Muscle of leg (tissue), 16 donors: ENCODE measurements at places on chromosomes 4 and X. TPM values are rescaled to one million over a fixed set of nuclear protein-coding genes. Genes with fewer than 3 reads are reported as not detected.

The SSX1 gene
- total RNA-seq = not detected

The CNKSR2 gene
- total RNA-seq = 3.8 TPM

The CTAG1B gene
- not detected for total RNA-seq

The SLC49A3 gene
- total RNA-seq = 2.9 TPM

The UGDH gene
- total RNA-seq = 37.5 TPM

The FABP2 gene
- total RNA-seq = not detected

The PRRG1 gene
- total RNA-seq = 12.1 TPM

The APELA gene
- 0.04 TPM for total RNA-seq

- H3K4me1 ChIP-seq = no peaks in the 10 kb centered on the region
- H3K27me3 ChIP-seq = no peaks in the 10 kb centered on the region
- H3K4me3 ChIP-seq = no peak overlapping the region
- no peak for DNase-seq
- no peak overlapping the region for H3K27ac ChIP-seq
These were observed 52.4 kb upstream of the APELA start for GRCh38 chr4:164824581-164824980.

- H3K4me3 ChIP-seq = no peak overlapping the region
- H3K36me3 ChIP-seq = no peaks in the 10 kb centered on the region
- DNase-seq = no peak
- no peaks in the 10 kb centered on the region for H3K27me3 ChIP-seq
- no peaks in the 10 kb centered on the region for H3K4me1 ChIP-seq
- no peak overlapping the region for H3K27ac ChIP-seq
These were observed 489.6 kb downstream of the STPG2 start for GRCh38 chr4:97653701-97654100.

DNA sequence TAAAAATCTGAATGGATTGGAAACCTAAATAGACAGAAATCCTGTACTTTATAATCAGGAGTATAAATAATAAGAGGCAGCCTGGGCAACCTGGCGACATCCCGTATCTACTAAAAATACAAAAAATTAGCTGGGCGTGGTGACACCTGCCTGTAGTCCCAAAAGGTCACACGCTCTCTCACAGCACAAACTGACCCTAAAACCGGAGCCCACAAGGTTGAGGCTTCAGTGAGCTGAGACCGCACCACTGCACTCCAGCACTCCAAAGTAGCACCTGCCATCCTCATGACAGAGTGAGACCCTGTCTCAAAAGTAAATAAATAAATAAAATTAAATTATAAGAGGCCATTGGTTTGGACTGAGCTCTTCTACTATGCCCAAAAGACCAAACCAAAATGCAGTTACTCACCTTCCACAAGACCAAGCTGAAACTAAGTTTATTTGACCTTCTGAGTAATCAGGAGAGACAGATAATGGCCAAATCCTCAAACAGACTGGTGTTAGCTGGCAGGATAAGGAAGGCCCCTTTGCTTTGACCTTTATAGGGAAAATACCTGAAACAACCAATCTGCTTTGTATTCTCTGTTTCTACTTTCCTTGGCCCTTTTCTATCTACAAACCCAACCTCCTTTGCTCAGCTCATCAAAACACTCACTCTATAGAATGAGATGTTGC, 3.2 kb upstream of the GRSF1 start:
- DNase-seq = no peak
- no peak overlapping the region for H3K27ac ChIP-seq
- H3K4me3 ChIP-seq = no peak overlapping the region

DNA sequence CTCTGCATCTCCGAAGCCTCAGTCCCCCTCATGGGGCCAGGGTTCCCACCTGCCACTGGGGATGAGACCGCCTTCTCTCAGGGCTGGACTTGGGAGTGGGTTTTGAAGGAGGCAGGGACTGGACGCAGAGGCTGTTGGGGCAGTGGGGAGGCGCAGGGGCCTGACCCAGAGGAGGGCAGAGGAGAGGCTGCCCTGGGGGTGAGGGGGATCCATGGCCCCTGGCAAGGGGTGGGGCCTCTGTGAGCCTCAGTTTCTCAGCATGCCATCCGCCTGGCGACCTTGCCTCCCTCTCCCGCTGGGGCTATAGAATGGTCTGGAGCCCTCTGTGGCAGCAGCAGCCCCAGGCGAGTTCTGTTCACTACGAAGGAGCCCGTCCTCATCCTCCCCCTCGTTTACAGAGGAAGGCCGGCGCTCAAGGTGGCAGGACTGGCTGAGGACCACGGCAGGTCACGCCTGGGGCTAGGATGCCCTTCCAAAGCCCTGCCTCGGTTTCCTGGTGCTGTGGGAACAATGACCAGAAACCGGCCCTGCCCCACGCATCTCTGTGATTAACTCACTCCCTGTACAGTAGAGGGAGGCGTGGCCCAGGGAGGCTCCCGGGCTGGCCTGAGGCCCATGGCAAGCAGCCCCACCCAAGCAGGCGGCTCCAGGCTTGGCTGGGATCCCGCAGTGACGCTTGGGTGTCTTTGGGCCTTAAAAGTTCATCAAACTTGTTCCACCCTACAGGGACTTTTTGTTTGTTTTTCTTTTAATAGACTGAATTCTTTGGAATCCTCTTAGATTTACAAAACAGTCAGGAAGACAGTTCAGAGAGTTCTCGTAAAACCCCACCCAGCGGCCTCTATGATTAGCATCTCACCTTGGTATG, 16.0 kb upstream of the SH3TC1 start:
- peaks cover 4% of the 10 kb centered on the region for H3K27me3 ChIP-seq
- peaks cover 40% of the 10 kb centered on the region for H3K4me1 ChIP-seq
- no peak overlapping the region for H3K27ac ChIP-seq
- no peaks in the 10 kb centered on the region for H3K36me3 ChIP-seq

- H3K4me1 ChIP-seq = no peaks in the 10 kb centered on the region
- no peak overlapping the region for H3K4me3 ChIP-seq
- no peak for DNase-seq
- H3K27ac ChIP-seq = no peak overlapping the region
- no peaks in the 10 kb centered on the region for H3K36me3 ChIP-seq
These were observed 355.4 kb upstream of the CPEB2 start for GRCh38 chr4:14646831-14647230.

DNA sequence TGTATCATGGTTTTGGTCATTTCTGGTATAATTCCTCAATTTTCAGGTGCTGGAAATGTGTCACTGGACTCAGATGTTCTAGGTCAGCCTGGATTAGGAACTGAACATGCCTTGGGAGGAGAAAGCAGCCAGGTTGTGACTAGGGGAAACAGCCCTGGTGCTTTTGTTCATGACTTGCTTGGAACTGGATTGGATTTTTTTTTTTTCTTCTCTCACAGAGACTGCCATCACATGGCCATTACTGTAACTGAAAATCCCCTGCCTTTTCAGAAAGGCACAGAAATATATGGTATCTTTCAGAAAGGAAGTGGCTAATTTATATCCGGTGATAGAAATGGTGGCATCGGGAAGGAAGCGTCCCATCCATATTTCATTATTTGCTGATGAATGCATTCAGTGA, 34.6 kb downstream of the SEPTIN11 start:
- no peaks in the 10 kb centered on the region for H3K27me3 ChIP-seq
- H3K27ac ChIP-seq = peak overlapping the region; percentile 91
- H3K4me3 ChIP-seq = no peak overlapping the region
- DNase-seq = peak; percentile 72
- peaks cover 50% of the 10 kb centered on the region for H3K4me1 ChIP-seq

DNA sequence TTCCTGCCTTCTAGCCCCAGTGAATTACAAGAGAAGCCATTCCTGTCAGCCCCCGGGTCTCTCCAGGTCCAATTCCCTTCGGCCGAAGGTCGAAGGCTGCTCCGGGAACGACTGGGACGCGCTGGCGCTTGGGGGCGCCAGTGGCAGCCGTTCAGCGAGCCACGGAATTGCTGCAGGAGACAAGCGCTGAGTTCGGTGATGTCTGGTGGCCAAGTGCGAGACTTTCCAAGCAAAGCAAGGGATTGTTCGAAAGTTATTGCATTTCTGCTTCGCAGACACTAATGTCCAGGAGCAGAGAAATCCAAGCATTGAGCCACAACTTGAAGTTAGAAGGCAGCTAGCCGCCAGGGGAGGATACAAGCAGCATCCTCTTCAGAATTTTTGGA, 1.1 kb upstream of the DKK2 start:
- peaks cover 32% of the 10 kb centered on the region for H3K27me3 ChIP-seq
- DNase-seq = peak; percentile 91
- H3K4me1 ChIP-seq = peaks cover 20% of the 10 kb centered on the region
- peak overlapping the region; percentile 58 for H3K4me3 ChIP-seq
- H3K27ac ChIP-seq = peak overlapping the region; percentile 76

GRCh38 chrX:40282946-40283660, 185.3 kb upstream of the BCOR start:
- H3K27me3 ChIP-seq = peaks cover 10% of the 10 kb centered on the region
- H3K4me3 ChIP-seq = no peak overlapping the region
- peak; percentile 79 for DNase-seq
- H3K4me1 ChIP-seq = peaks cover 5% of the 10 kb centered on the region

- no peak for DNase-seq
- H3K36me3 ChIP-seq = no peaks in the 10 kb centered on the region
- no peak overlapping the region for H3K27ac ChIP-seq
- no peak overlapping the region for H3K4me3 ChIP-seq
These were observed 7.4 kb upstream of the RPS6KA3 start for GRCh38 chrX:20274121-20274520.

DNA sequence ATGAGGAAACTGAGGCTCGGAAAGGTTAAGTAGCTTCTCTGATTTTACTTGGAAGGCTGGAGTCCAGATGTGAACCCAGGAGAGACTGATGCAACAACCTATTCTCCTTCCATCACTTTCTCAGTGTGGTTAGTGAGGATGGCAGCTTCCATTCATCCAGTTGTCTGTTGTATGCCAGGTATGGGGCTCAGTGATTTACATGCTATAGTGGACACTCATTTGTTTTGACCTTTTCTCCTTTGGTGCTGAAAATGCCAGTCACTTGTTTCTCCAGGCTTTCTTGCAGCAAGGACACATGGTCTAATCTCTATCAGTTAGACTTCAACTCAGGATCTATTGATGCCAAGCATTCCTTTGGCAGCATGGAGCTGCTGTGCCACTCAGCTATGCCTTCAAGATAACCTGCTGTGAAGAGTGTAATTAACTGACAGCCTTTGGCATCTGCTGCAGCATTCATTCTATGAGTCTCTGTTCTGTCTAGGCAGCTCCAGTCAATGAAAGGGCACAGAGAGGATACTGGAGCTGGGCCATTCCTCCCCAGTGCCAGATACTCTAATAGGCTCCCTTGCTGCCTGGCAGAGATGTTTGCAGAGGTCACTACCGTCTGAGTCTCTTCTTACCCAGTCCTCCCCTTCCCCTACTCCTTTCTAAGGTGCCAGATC, 11.0 kb upstream of the CWH43 start:
- no peaks in the 10 kb centered on the region for H3K27me3 ChIP-seq

- no peak overlapping the region for H3K4me3 ChIP-seq
- no peak for DNase-seq
- H3K36me3 ChIP-seq = no peaks in the 10 kb centered on the region
- H3K4me1 ChIP-seq = peaks cover 48% of the 10 kb centered on the region
- peak overlapping the region; percentile 20 for H3K27ac ChIP-seq
These were observed 44.4 kb downstream of the TSC22D3 start for GRCh38 chrX:107730991-107731766.

- peak; percentile 88 for DNase-seq
- peaks cover 11% of the 10 kb centered on the region for H3K36me3 ChIP-seq
- peak within 1 kb of the TSS; percentile 49 for H3K27ac ChIP-seq
- peaks cover 13% of the 10 kb centered on the region for H3K4me1 ChIP-seq
- peaks cover 7% of the 10 kb centered on the region for H3K27me3 ChIP-seq
These were observed at the start of gene PLCXD1 for GRCh38 chrX:281166-281999. PLCXD1 (plus strand) TSS chrX:281381; CDS start chrX:284188, 2,807 bp downstream.

DNA sequence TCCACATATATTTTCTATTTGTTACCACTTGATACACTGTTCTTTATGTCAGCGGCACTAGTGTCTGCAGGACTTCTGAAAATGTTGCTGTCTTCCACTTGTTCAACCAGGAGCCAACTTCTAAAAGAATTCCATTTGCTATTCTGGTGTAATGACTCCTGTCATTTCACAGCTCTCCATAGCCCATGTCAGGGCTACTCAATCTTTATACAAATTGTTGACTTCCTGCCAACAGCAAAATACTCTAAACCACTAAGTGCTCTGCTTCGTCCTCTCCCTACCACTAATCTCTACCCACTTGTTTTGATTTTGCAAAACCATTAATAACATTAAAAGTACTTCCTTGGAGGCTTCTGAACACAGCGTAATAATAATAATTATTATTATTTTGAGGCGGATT, 7.2 kb downstream of the CTSO start:
- no peak overlapping the region for H3K27ac ChIP-seq
- H3K27me3 ChIP-seq = no peaks in the 10 kb centered on the region
- no peak overlapping the region for H3K4me3 ChIP-seq
- H3K36me3 ChIP-seq = peaks cover 2% of the 10 kb centered on the region

- H3K27me3 ChIP-seq = no peaks in the 10 kb centered on the region
- DNase-seq = peak; percentile 54
- no peak overlapping the region for H3K4me3 ChIP-seq
- peak overlapping the region; percentile 42 for H3K27ac ChIP-seq
- peaks cover 58% of the 10 kb centered on the region for H3K4me1 ChIP-seq
These were observed 10.6 kb upstream of the SLC2A9 start for GRCh38 chr4:10031668-10032590.

DNA sequence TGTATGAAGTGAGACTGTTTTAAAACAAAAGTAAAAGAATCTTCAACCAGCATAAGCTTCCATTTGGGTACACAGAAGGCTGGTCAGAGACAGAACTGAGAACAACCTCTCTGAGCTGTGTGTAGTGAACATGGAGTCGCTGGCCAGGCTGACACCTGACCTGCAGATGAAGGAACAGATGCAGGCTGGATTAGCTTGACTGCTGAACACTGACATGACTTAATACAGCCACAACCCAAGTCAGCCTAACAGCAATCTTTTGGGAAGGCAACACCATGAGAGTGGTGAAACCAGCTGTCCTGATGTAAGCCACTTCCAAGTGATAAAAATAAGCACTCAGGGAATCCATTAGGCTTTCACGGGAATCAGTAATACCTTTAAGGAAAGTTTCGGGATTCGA, 10.1 kb downstream of the SCARB2 start:
- peak; percentile 78 for DNase-seq
- H3K27ac ChIP-seq = peak overlapping the region; percentile 83
- H3K36me3 ChIP-seq = no peaks in the 10 kb centered on the region
- no peaks in the 10 kb centered on the region for H3K27me3 ChIP-seq

- H3K4me1 ChIP-seq = no peaks in the 10 kb centered on the region
- H3K36me3 ChIP-seq = no peaks in the 10 kb centered on the region
- DNase-seq = no peak
- H3K4me3 ChIP-seq = no peak overlapping the region
- no peak overlapping the region for H3K27ac ChIP-seq
- H3K27me3 ChIP-seq = no peaks in the 10 kb centered on the region
These were observed 377.6 kb upstream of the GATB start for GRCh38 chr4:152138451-152138850.

GRCh38 chr4:161197912-161198311, 965.9 kb downstream of the FSTL5 start:
- H3K4me3 ChIP-seq = no peak overlapping the region
- no peak overlapping the region for H3K27ac ChIP-seq
- DNase-seq = no peak
- no peaks in the 10 kb centered on the region for H3K27me3 ChIP-seq
- no peaks in the 10 kb centered on the region for H3K4me1 ChIP-seq

- no peak for DNase-seq
- H3K27ac ChIP-seq = no peak overlapping the region
- H3K27me3 ChIP-seq = no peaks in the 10 kb centered on the region
These were observed 71.6 kb downstream of the BMP3 start for GRCh38 chr4:81102107-81102506.

- H3K27ac ChIP-seq = no peak overlapping the region
- peaks cover 5% of the 10 kb centered on the region for H3K4me1 ChIP-seq
- DNase-seq = peak; percentile 72
- no peaks in the 10 kb centered on the region for H3K36me3 ChIP-seq
- H3K4me3 ChIP-seq = peak overlapping the region; percentile 49
These were observed 65.1 kb upstream of the CCDC160 start for GRCh38 chrX:134171661-134172587.
